ENCODE measurements at places on chromosomes 6 and 20.

DNA sequence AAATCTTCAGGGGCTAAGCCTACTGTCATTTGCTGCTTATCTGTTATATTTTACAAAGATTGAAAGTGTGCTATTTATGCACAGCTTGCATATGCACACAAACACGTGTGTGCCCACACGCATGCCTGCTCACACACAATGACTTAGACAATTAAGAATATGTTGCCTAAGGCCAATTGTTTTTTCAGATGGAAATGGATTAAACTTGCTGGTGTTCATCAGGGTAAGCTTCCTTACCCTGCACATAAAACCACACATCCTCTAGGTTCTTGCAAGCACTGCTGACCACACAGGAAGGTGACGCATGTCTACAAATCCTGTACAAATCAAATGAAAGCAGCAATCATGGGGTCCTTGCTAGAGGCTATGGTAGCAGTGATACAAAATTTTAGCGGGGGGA lies 58.4 kb downstream of the GJA10 start:
- DNase-seq: no peak

DNA sequence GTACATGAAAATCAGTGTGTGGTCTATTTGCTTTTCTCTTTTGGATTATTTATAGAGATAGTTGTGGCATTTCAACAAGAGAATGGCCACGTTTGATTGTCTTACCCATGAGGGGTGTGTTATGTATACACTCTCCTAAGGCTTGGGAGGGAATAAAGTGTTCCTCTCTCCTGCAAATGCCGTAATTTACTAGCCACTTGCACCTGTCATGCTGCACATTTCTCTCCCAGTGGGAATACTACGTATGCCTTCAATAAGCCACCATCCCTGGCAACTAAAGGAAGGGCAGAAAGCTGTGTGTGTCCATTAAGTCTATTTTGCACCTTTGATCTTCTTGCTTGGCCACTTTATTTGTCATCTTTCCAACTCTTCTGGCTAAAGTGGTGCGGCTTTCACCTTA lies 541.2 kb downstream of the QKI start:
- DNase-seq: no peak

DNA sequence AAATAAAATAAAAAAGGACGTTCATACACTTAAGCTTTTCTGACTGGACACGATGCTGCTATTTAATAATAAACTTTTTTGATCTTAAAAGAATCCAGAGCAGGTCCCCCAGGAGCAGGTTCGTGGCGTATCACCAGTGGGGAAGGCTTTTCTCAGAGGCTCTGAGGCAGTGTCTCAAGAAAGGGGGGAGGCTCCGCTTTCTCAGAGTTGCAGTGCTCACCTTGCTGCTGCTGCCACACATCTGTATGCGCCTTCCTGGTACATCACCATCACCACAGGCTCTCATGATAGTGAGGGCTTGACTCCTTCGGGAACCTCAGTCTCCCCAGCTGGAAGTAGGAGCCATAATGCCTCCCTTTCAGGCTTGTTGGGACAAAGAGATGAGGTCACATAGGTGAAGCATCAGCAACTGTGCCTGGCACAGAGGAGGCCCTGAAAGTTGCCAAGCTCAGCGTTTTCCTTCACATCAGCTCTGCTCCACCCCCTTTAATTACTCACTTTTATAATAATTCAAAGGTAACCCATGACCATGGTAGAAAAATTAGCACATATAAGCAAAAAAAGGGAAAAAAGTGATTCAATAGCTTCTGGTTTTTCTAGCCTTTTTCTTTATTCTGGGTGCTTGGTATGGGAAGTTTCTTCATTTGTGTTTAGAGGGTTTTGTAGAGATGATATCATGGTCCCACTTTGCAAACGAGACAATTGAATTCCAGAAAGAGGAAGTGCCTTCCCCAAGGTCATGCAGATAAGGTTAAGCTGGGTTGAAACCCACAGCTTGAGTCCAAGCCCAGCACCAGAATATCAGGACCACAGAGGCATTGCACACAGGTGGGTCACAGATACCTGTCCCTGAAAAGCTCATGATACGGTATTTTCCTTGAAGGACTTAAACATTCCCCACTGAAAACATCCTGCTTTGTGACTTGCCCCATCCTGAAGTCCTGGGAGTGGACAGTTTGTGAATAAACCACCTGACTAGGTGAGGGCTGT lies 24.5 kb downstream of the SRSF3 start:
- no peak for DNase-seq

GRCh38 chr6:72182337-72183246 lies 296.2 kb downstream of the RIMS1 start:
- DNase-seq: peak; percentile 10
